Chondrocyte (in vitro differentiated cells): ENCODE measurements at places on chromosomes 2 and 18.
A peak's percentile ranks its signal among the peaks of the same experiment; 100 is the strongest.

DNA sequence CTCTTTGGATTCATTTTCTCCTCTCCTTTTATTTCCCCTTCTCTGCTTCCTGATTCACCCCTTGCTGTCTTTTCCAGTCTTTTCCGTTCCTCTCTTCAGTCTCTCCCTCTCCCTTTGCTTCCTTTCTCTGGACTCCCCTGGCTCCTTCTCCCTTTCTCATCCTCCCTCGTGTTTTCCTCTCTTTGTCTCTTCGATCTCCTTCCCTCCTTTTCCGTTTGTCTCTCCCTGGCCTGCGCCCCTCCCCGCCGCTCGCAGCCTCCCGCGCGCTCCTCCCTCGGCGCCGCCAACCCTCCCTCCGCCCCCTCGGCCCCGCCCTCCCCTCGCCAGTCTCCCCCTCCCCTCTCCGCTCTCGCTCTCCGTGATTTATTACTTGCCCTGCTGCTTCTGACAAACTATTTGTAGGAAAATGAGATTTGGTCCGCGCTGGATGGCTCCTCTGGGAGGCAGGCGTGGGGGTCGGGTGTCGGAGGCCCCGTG lies 46.0 kb upstream of the PAX8 start:
- H3K4me3 ChIP-seq = peak overlapping the region; percentile 85
- peaks cover 42% of the 10 kb centered on the region for H3K4me1 ChIP-seq

DNA sequence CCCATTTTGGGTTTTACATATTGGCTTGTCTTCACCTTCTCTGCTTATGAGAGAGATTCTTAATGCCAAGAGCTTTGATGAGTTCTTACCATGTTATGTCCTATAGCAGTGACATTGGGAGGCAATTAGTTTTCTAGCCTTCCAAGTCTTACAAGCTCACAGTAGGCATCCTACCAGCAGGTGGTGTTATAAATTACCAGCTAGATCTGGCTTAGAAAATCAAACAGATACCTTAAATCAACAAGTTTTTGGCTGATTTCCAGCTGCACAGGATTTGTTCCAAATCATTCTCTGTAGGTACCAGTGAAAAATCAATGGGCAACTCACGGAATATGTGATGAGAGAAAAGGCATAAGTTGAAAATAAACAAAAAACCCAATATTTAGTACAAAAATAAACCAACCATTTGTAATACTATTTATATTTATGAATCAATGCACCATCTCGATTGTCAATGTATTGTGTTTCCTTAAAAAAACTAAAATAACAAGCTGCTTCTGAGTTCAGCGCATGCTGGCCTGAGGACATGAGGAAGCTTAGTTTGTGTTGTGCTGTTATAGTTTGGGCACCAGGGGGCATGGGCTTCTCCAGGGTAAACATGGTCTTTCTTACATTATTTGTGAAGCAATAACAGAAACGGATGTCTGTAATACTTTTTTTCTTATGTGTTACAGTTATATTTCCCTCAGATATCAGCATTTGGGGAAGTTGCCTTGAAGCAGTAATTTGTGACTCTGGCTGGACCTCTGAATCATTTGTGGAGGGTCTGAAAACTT lies 34.1 kb upstream of the NXPH2 start:
- H3K27ac ChIP-seq = no peak overlapping the region
- H3K27me3 ChIP-seq = peaks cover 27% of the 10 kb centered on the region
- DNase-seq = no peak
- no peaks in the 10 kb centered on the region for H3K4me1 ChIP-seq

DNA sequence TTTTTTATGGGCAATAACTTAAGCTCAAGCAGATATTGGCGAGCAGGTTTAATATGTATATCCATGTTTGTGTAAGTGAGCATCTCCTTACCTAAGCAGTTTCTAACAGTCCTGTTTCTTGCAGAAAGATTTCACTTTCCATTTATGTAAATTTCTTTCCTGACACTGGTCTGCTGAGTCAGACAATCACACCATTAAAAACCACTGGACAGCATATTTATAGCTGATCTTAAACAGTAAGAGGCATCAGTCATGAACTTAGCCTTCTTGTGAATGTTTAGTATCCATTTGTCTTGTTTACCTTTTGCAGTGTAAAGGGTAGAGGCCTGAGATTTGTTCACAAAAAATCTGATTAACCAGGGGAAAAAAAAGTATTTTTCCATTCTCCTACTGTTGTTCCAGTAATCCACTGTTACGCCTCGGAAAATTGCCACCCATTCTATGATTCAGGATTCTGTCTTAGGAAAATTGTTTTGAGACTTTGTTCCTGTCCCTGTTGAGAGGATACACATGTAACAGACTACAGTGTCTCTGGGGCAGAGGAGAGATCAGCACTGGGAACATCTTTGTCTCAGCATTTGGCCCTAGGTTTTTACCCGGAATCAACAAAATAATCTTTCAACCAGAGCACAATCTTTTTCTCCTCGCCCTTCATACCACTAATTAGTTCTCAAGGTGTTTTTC lies 521.0 kb upstream of the NRP2 start:
- H3K27me3 ChIP-seq = no peaks in the 10 kb centered on the region
- no peaks in the 10 kb centered on the region for H3K36me3 ChIP-seq
- H3K4me3 ChIP-seq = no peak overlapping the region
- H3K4me1 ChIP-seq = peaks cover 28% of the 10 kb centered on the region
- no peak overlapping the region for H3K27ac ChIP-seq

GRCh38 chr2:205850132-205850531 lies 167.8 kb downstream of the NRP2 start:
- no peak overlapping the region for H3K4me3 ChIP-seq
- DNase-seq = no peak
- peaks cover 14% of the 10 kb centered on the region for H3K4me1 ChIP-seq
- H3K36me3 ChIP-seq = peaks cover 2% of the 10 kb centered on the region
- H3K27ac ChIP-seq = no peak overlapping the region

- no peaks in the 10 kb centered on the region for H3K4me1 ChIP-seq
- H3K36me3 ChIP-seq = no peaks in the 10 kb centered on the region
- DNase-seq = no peak
- H3K27ac ChIP-seq = no peak overlapping the region
- no peaks in the 10 kb centered on the region for H3K27me3 ChIP-seq
Measured at GRCh38 chr2:115483666-115484065, 1041.2 kb downstream of the DPP10 start.

GRCh38 chr2:232549655-232550353 lies 553 bp downstream of the TIGD1 start:
- peak overlapping the region; percentile 97 for H3K4me3 ChIP-seq
- peak overlapping the region; percentile 97 for H3K27ac ChIP-seq
- DNase-seq = no peak
- peaks cover 7% of the 10 kb centered on the region for H3K36me3 ChIP-seq
- H3K27me3 ChIP-seq = no peaks in the 10 kb centered on the region

DNA sequence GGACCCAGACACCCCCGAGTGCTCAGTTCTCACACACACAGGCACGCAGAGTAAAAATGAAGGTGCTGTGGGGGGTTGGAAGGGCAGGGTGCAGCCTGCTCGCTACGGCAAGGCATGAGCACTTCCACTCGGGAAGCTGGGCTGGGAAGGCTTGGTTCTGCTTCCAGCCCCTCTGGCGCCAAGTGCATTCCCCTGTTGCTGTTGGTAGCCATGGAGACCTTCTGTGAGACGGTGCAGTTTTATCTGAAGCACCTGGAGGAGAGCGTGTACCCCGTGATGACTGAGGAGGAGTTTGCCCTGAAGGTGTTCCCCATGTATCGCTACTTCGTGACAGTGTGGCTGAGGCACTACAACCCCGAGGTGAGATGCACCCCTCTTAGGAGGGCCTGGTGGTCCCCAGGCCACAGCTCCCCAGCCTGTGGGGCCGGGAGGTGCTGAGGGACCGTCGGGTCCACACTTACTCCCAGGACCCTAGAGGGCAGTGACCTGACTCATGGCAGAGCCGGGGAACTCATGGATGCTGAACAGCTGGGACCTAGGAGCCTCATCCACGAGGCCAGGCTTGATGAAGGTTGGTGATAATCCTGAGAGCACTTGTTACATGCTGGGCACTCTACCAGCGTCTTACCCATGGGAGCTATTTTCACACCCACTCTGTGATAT lies 15.5 kb downstream of the MROH2A start:
- DNase-seq = no peak
- H3K4me1 ChIP-seq = no peaks in the 10 kb centered on the region
- peaks cover 8% of the 10 kb centered on the region for H3K27me3 ChIP-seq
- no peak overlapping the region for H3K4me3 ChIP-seq

- no peak overlapping the region for H3K4me3 ChIP-seq
- no peak for DNase-seq
- no peaks in the 10 kb centered on the region for H3K36me3 ChIP-seq
- H3K27ac ChIP-seq = no peak overlapping the region
Measured at GRCh38 chr18:65093346-65093745, 657.5 kb upstream of the CDH7 start.

- H3K4me3 ChIP-seq = peak overlapping the region; percentile 90
- H3K4me1 ChIP-seq = peaks cover 39% of the 10 kb centered on the region
- peak overlapping the region; percentile 54 for H3K27ac ChIP-seq
- DNase-seq = no peak
Measured at GRCh38 chr2:9002637-9003365, 683 bp downstream of the MBOAT2 start.

DNA sequence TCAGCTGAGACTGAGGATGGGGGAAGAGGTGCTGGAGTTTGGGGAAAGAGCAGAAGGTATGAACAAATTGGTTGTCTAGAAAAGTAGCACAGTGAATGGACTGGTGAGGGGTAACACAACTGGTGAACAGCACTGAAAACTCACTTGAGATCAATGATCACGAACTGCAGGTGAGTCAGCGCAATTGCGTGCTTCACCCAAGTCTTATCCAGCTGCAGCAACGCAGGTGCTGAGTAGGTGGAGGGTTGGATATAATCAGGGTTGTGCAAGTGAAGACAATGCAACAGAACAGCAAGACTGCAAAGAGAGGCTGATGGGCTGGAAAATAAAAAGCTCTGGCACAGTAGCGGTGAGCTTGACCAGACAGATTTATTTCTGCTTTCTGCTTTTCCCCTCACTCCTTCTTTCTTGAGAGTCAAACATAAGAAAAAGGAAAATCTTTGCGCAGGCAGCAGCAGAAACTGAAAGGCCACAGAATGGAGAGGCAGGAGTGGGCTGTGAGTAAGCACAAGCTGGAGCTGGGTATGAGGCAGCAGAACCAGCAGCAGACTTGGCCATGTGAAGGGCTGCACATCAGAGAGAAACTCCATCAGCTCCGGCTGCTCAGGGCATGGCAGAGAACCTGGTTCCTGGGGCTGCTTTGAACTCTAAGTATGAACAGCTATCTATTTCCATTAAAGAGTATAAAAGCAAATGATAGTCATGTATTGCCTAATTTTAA lies 99.4 kb upstream of the ARL5A start:
- peaks cover 15% of the 10 kb centered on the region for H3K27me3 ChIP-seq
- H3K4me3 ChIP-seq = no peak overlapping the region
- peaks cover 15% of the 10 kb centered on the region for H3K4me1 ChIP-seq
- no peaks in the 10 kb centered on the region for H3K36me3 ChIP-seq
- no peak for DNase-seq

- DNase-seq = no peak
- no peaks in the 10 kb centered on the region for H3K4me1 ChIP-seq
- no peak overlapping the region for H3K27ac ChIP-seq
- H3K27me3 ChIP-seq = peaks cover 18% of the 10 kb centered on the region
- no peak overlapping the region for H3K4me3 ChIP-seq
Measured at GRCh38 chr2:203870941-203871340, 3.4 kb downstream of the CTLA4 start.

- H3K4me1 ChIP-seq = no peaks in the 10 kb centered on the region
- no peaks in the 10 kb centered on the region for H3K36me3 ChIP-seq
- H3K27ac ChIP-seq = no peak overlapping the region
- peaks cover 38% of the 10 kb centered on the region for H3K27me3 ChIP-seq
- H3K4me3 ChIP-seq = no peak overlapping the region
Measured at GRCh38 chr2:239805043-239805329, 220.2 kb downstream of the NDUFA10 start.

GRCh38 chr2:23483791-23484190 lies 98.8 kb downstream of the KLHL29 start:
- H3K27ac ChIP-seq = no peak overlapping the region
- H3K27me3 ChIP-seq = peaks cover 5% of the 10 kb centered on the region

- no peaks in the 10 kb centered on the region for H3K27me3 ChIP-seq
- no peak overlapping the region for H3K27ac ChIP-seq
- H3K4me1 ChIP-seq = peaks cover 2% of the 10 kb centered on the region
- no peaks in the 10 kb centered on the region for H3K36me3 ChIP-seq
Measured at GRCh38 chr2:158174956-158175355, 73.3 kb downstream of the UPP2 start.

DNA sequence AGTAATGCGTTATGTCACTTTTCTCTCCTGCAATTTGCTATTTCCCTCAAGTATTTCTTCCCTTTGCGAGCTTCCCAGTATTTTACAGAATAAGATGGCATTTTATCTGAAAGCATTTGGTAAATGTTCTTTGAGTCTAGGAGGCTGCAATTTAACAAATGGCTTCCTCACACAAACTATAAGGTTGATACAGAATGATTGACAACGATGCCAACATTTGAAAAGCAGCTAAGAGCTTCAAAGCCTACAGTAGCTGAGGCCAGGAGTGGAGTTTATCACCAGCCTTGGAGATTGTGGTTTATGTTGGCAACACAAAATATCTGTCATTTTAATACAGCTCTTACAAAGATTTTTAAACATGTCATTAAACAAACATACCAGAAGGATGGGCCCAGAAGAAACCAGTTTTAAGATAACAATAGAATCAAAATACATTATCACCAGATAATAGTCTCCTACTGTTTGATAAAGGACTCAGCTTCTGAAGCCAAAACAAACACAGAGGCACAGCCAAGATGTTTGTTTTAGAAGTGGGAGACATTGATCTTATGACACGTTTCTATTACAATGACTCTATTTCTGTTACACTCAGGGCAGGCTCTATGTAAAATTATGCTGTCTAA lies 711.4 kb upstream of the ACVR2A start:
- H3K27ac ChIP-seq = no peak overlapping the region
- no peaks in the 10 kb centered on the region for H3K36me3 ChIP-seq
- DNase-seq = no peak
- peaks cover 7% of the 10 kb centered on the region for H3K4me1 ChIP-seq
- no peak overlapping the region for H3K4me3 ChIP-seq
- no peaks in the 10 kb centered on the region for H3K27me3 ChIP-seq

DNA sequence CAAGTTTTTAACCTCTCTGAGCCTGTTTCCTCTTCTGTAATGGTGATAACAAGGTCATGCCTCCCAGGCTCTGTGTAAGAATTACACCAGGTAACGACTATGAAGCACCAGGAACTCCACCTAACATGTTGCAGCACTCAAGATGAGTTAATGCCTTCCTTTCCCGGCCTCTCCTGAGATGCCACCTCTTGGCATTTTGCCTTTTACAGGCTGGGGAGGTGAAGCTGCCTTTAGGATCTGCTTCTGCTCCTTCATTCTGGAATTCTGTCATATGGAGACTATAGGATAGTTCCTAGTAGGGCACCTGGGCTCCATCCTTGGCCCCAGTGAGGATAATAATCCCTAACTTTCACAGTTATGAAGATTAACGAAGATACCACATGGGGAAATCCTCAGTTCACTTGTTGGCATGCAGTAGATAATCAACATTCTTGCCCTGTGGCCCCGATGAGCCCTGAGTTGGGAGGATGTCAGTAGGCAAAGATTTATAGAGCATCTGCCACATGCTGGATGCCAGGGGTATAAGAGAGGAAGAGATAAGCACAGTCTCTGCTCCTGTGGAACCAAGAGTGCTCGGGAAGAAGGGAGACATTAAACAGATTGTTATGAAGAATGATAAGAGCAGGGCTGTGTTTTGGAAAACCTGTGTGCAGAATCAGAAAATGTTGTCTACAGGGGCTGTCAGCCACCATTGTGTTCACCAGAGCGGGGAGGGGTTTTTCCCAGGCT lies 43.9 kb upstream of the KCNF1 start:
- peaks cover 16% of the 10 kb centered on the region for H3K27me3 ChIP-seq
- H3K4me3 ChIP-seq = no peak overlapping the region
- H3K36me3 ChIP-seq = peaks cover 4% of the 10 kb centered on the region
- DNase-seq = no peak
- no peak overlapping the region for H3K27ac ChIP-seq
